Right ventricle myocardium inferior (tissue), 1 donor: ENCODE measurements at places on chromosomes 7 and 10. TPM values are rescaled to one million over a fixed set of nuclear protein-coding genes. Genes with fewer than 3 reads are reported as not detected.

Gene COA1
- total RNA-seq, result 66.7 TPM

Gene GRID2IP
- not detected for total RNA-seq

Gene AMPH
- total RNA-seq, result 2.4 TPM

Gene FAM237B
- total RNA-seq, result not detected

DNA sequence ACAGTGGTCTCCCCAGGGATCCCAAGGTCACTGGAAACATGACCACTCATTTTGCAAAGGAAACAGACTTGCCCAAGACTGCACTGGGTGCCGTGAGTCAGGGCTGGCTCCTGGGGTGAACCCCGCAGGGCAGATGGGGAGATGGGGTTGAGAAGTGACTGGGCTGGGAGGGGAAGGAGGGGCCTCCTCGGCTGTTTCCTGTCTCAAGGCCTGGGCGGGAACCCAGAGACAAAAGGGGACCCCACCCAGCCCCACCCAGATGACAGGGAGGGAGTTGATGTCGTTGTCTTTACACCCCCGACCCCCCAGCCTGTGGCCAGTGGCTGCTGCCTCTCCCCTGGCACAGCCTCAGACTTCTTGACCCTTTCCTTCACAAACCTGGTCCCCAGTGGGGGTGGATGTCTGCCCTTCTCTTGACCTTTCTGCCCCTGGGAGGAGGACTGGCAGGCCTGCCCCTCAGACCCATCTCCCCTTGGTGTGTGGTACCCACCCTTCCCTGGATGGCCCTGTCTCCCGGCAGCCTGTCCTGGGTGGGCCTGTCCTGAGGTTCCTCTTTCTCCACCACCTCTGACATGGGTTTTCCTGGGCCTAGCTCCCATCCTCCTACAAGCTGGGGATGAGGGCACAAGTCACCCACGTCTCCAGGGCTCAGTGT, 1.4 kb downstream of the MYO1G start:
- no peak for DNase-seq

DNA sequence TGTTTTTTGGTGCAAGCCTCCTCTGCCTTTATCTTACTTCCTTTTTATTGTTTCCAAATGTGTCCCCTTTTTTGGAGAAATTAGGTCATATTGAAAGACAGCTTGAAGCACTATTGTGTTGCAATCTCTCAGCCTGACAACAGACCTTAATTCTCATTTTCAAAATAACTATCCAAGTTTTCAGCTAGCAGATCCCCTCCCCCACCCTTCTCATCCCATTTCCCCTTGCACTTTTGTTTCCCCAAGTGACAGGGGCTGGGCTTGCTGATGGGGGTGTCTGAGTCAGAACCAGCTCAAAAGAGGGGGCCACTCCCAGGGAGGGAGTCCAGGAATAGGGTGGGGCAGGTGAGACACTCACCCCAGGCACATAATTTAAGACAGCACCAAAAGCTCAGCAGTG, 75.3 kb downstream of the MKI67 start:
- no peak for DNase-seq

GRCh38 chr10:44293842-44294241, 91.1 kb downstream of the CXCL12 start:
- peak; percentile 72 for DNase-seq

- DNase-seq, result no peak
Measured at GRCh38 chr10:113498997-113499396, 53.9 kb upstream of the HABP2 start.

DNA sequence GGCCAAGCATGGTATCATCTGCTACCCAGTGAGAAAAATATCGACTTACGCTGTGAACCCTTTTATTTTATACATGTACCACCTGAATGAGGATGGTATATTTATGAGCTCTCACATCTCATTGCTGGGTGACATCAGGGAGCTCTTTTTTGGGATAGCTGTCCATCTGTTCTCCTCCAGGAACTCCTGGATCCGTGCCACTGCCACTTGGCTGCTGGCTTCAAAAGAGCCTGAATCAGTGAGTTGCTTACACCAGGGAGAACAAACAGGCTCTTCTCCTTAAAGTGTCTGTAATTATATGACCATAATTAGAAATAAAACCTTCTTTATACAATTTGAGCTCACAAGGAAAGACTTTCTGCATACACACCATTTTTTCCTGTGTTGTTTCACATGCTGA, 106.2 kb downstream of the KAT6B start:
- DNase-seq, result peak; percentile 82

- DNase-seq, result no peak
Measured at GRCh38 chr10:16562891-16563290, 41.2 kb upstream of the C1QL3 start.

GRCh38 chr7:138838166-138838565, 40.2 kb upstream of the ATP6V0A4 start:
- DNase-seq, result no peak
